ENCODE measurements at places on chromosomes 1 and 21. TPM values are rescaled to one million over a fixed set of nuclear protein-coding genes. Genes with fewer than 3 reads are reported as not detected.

CDA gene
- total RNA-seq = 10.1 TPM

SHISAL2A gene
- not detected for total RNA-seq

S100A7A gene
- total RNA-seq = not detected

TBCE gene
- total RNA-seq = 29.3 TPM

CA6 gene
- not detected for total RNA-seq

All from articular chondrocyte of knee joint (primary cell).